ENCODE measurements at places on chromosomes 16 and 17. TPM values are rescaled to one million over a fixed set of nuclear protein-coding genes. Genes with fewer than 3 reads are reported as not detected.

The MT4 gene
- total RNA-seq: not detected

The COPZ2 gene
- total RNA-seq: 155 TPM

The OTOP3 gene
- total RNA-seq: not detected

The IL17C gene
- total RNA-seq: not detected

The CPHXL2 gene
- total RNA-seq: not detected

GRCh38 chr17:80872001-80872500 lies 119.6 kb upstream of the CHMP6 start:
- no peak for DNase-seq
- H3K4me3 ChIP-seq: no peak overlapping the region
- no peaks in the 10 kb centered on the region for H3K4me1 ChIP-seq
- no peak overlapping the region for H3K27ac ChIP-seq
- H3K27me3 ChIP-seq: no peaks in the 10 kb centered on the region

DNA sequence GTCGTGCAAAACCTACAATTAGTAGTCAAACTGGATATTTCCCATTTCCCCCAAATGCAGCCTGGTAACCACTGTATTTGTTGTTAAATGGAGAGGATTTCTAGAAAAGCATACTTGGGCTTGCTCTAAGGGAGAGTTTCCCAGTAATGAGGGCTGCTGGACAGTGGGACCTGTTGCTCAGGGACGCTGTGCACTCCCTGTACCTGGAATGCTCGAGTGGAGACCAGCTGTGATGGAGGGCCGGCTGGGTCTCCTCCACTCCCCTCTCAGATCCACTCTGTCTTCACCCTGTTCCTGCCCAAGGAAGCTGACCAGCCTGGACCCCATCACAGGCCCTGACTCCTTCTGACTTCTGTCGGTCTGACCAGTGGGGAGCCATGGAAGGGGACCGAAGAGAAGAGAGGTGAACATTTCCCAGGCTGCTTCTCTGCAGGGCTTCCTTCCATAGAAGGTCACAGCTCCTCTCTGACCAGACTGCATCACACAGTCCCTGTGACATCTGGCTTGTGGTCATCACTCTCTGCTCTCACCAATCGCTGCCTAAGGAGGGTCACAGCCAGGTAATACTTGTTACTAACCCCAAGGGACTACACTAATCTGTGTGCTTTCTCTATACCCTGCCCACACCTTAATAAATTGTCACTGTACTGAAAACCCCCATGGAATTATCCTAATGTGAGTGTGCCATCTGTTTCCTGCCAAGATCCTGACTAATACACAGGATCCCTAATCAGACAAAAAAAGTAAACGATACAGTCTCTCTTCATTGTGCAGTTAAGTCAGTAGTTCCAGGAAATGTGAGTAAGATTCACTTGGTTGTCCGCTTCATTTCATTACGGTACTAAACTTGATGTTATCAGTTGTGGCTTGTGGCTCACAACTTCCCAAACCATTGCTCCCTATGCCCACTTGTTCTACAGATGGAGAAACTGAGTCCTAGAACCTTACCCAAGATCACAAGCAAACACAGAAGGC lies 102.4 kb downstream of the CCT6B start:
- no peaks in the 10 kb centered on the region for H3K27me3 ChIP-seq
- no peaks in the 10 kb centered on the region for H3K4me1 ChIP-seq
- H3K27ac ChIP-seq: no peak overlapping the region
- DNase-seq: no peak
- H3K36me3 ChIP-seq: no peaks in the 10 kb centered on the region
- no peak overlapping the region for H3K4me3 ChIP-seq

- H3K27ac ChIP-seq: peak overlapping the region; percentile 48
- H3K4me1 ChIP-seq: no peaks in the 10 kb centered on the region
- H3K27me3 ChIP-seq: no peaks in the 10 kb centered on the region
Measured at GRCh38 chr16:48623304-48624016, 13.5 kb upstream of the N4BP1 start.

- H3K27ac ChIP-seq: peak overlapping the region; percentile 87
- H3K4me1 ChIP-seq: peaks cover 12% of the 10 kb centered on the region
- no peak for DNase-seq
- H3K36me3 ChIP-seq: peaks cover 34% of the 10 kb centered on the region
Measured at GRCh38 chr16:67240506-67240905, 6.8 kb downstream of the FHOD1 start.

DNA sequence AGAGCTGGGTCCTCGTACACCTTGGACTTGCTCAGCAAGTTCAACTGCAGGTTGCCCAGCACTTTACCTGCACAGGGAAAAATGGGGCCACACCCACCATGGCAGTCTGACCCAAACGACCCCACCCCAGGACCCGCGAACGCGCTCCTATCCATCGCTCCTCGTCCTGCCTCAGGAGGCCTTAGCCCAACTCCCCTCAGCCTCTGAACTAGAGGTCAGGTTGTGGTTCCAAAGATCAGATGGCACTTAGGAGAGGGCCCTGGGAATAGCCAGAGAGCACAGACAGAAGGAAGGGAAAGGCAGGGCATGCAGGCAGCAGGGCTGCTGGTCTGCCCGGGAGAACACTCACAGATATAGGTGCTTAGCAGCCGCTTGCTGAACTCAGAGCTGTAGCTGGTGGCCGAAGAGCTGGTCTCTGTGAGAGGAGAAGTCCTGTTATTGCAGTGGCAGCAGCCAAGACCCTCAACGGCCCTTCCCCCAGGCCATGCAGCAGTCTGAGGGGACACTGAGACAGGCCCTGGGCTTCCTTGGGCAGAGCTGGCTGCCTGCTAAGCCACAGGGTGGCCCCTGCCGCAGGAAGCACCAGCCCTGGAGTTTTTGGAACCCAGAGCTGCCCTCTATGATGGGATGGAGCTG lies 6.9 kb downstream of the ZACN start:
- no peak for DNase-seq
- H3K27me3 ChIP-seq: no peaks in the 10 kb centered on the region
- H3K36me3 ChIP-seq: peaks cover 75% of the 10 kb centered on the region
- no peak overlapping the region for H3K27ac ChIP-seq
- H3K4me1 ChIP-seq: no peaks in the 10 kb centered on the region

DNA sequence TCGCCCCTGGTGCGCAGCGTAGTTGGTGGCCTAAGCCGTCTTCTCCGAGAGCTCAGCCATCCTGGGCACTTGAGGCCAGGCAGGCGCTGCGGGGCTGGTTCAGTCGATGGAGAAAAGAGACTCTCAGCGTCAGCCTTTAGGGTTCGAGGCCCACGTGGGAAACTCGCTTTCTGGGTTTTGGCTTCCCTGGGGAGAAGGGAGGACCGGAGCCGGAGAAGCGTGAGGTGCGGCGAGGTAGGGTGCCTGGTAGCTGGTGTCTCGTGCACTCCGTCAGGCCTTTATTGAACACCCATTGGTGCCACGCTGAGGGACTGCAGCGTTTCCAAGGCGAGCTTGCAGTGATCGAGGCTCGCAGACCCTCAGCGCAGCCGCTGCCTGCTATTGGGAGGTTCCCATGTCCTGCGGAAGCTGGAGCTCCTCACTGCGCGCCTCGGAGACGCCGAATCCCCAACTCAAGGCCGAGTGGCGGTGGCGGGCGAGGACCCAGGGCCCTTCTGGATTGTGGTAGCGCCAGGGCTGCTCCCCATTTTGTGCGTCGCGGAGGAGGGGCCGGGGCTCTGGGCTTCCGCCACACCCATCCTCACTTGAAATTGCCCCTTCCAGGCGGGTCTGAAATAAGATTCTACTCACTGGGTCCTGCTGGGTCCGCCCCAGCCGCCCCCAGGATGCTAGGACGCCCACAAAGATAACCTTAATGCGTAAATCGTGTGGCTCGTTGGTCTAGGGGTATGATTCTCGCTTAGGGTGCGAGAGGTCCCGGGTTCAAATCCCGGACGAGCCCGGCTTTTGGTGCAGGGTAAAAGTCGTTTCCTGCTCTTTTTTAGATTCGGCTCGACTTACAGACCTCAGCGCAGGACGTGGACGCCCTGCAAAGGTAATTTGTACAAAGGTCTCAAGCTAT lies 1.2 kb downstream of the OR1F1 start:
- no peak overlapping the region for H3K27ac ChIP-seq
- H3K36me3 ChIP-seq: no peaks in the 10 kb centered on the region
- H3K4me3 ChIP-seq: no peak overlapping the region
- H3K27me3 ChIP-seq: peaks cover 44% of the 10 kb centered on the region

GRCh38 chr16:88939972-88940861 lies 36.8 kb downstream of the CBFA2T3 start:
- H3K36me3 ChIP-seq: no peaks in the 10 kb centered on the region
- peak overlapping the region; percentile 66 for H3K4me3 ChIP-seq
- peaks cover 2% of the 10 kb centered on the region for H3K4me1 ChIP-seq
- DNase-seq: no peak

GRCh38 chr16:4402439-4403132 lies 13.8 kb downstream of the CORO7 start:
- no peak for DNase-seq
- H3K27me3 ChIP-seq: no peaks in the 10 kb centered on the region
- peaks cover 35% of the 10 kb centered on the region for H3K36me3 ChIP-seq
- no peak overlapping the region for H3K27ac ChIP-seq

GRCh38 chr17:79331492-79331891 lies 256.9 kb downstream of the ENGASE start:
- H3K4me3 ChIP-seq: no peak overlapping the region
- H3K4me1 ChIP-seq: no peaks in the 10 kb centered on the region
- H3K27ac ChIP-seq: no peak overlapping the region
- no peaks in the 10 kb centered on the region for H3K36me3 ChIP-seq

DNA sequence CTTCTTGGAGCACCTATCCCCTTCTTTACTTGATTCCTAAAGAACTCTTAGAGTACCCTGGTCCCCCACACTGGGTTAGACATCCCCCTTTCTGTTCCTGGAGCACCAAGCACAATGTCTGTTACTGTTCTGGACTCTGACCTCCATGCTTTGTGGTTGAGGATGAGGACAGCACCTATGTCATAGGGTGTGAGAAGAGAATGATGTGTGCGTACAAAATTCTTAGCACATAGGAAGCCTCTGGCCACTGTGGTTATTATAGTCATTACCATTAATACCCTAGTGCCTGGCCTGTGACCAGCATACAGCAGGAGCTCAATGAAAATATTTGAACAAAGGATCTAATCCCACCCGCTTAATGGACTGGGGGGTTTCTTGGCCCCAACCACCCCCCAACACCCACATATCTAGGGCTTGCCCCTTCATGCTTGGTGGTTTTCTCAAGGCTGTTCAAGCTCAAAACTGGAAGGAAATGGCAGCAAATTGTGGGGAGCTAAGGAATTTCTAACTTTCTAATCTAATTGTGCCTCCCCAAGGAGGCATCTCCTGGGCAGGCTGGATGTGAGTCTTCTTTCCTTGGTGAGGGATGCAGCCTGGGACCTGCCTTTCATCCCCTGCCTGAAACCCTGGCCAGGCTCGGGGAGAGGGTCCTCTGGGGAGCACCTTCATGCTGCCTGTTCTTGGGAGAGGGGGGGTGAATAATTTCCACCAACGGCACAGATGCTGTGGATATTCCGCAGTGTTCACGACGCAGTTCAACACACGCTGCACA lies 1.5 kb upstream of the CMIP start:
- no peaks in the 10 kb centered on the region for H3K27me3 ChIP-seq
- no peaks in the 10 kb centered on the region for H3K36me3 ChIP-seq
- DNase-seq: no peak
- H3K4me3 ChIP-seq: no peak overlapping the region

GRCh38 chr16:88883117-88883895 lies 16.8 kb upstream of the PABPN1L start:
- no peak for DNase-seq
- H3K27ac ChIP-seq: no peak overlapping the region
- no peaks in the 10 kb centered on the region for H3K36me3 ChIP-seq
- no peaks in the 10 kb centered on the region for H3K4me1 ChIP-seq

DNA sequence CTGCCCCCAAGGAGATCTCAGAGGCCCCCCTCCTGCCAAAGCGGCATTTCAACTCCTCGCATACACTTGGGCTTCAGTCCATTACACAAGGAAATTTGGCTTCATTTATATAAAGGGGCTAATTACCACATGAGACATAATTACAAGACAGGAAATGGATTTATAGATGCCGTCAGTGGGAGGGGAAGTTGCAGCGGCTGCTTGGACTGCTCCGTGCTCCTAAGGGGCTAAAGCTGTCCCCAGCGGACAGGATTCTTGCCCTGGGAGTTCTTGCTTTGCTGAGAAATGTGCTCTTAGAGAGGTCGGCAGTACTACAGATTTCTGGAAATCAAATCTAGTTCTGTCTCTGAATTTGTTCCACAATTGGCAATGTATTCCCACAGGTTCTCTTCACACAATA lies 57.2 kb upstream of the NLK start:
- H3K4me3 ChIP-seq: no peak overlapping the region
- H3K27ac ChIP-seq: no peak overlapping the region
- H3K36me3 ChIP-seq: no peaks in the 10 kb centered on the region
- no peaks in the 10 kb centered on the region for H3K4me1 ChIP-seq
- no peaks in the 10 kb centered on the region for H3K27me3 ChIP-seq

All from ascending aorta (tissue), 2 donors.